ENCODE measurements at places on chromosomes 4 and X.

DNA sequence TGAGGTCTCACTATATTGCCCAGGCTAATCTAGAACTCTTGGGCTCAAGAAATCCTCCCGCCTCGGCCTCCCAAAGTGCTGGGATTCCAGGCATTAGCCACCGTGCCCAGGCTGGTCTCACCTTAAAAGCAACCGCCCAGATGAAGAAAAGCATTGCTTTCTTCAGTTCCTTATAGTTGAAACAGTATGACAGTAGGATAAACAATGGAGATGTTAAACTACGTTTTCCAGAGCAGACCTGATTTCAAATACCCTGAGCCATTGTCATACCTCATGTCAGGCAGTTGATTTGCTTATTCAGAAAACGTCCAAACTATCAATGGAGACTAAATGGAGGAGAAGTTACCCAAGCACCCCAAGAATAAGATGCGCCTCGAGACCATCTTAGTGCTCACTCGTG lies 26.3 kb upstream of the TMEM131L start:
- no peak for DNase-seq

- no peak for DNase-seq
These were observed 1303.4 kb downstream of the TECRL start for GRCh38 chr4:63105839-63106238.

- no peak for DNase-seq
These were observed 15.4 kb upstream of the NFXL1 start for GRCh38 chr4:47929682-47930201.

- DNase-seq: no peak
These were observed 686.1 kb downstream of the GLUD2 start for GRCh38 chrX:121733514-121733913.

GRCh38 chrX:136577552-136577951 lies 45.5 kb downstream of the VGLL1 start:
- peak; percentile 82 for DNase-seq

GRCh38 chr4:176902710-176903323 lies 110.1 kb upstream of the VEGFC start:
- DNase-seq: no peak

GRCh38 chr4:69522554-69522953 lies 26.8 kb upstream of the UGT2B4 start:
- no peak for DNase-seq

DNA sequence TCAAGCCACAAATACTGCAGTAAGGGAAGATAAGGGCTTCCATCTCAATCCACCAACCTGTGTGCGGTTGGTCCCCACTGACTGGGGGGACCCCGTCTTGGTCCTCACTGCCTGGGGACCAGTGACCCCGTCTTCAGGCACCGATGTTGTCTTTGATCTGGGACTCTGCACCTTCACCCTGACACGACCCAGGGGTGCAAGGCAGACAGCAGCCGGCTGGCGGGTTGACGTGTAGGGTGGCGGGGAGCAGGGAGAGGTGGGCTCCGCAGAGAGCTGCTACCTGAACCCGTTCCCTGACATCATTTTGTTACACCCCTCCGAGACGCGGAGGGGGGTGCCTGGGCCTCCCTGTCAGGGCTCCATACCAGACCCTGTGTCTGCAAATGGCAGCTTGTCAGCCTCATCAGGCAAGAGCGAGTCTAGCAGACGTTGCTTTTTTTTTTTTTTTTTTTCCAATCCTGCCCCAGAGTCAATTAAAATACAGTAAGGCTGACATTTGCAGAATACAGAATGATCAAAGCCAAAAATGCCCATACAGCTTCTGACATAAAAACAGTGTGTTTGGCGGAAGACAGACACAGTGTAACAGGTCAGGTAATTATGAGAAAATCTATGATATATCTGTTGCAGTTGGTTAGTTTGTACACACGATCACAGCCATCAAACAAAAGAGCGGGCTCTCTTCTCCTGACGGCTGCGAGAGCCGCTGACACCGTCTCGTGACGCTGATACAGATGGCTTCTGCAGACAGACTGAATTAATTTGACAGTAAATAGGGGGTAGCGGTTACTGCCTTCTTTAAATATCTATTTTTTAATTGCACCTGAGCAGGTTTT lies 118.6 kb downstream of the CRLF2 start:
- DNase-seq: peak; percentile 58

DNA sequence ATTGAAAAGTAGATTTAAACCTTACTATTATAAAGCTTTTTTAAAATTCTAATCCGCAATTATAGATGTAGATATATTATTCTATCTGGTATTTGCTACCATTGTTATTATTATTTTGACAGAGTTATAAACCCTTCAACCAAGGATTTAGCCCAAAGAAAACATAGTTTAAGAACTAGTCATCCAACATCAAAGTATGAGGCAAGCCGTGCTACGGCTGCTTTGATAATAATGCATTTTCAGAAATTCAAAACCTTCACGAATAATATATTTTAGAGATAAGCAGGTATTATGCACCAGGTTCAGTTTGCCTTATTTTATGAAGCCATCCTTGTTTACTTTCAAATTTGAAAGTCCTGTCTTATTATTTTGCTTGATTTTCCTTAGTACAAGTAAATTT lies 1501.7 kb downstream of the RAPGEF2 start:
- no peak for DNase-seq

DNA sequence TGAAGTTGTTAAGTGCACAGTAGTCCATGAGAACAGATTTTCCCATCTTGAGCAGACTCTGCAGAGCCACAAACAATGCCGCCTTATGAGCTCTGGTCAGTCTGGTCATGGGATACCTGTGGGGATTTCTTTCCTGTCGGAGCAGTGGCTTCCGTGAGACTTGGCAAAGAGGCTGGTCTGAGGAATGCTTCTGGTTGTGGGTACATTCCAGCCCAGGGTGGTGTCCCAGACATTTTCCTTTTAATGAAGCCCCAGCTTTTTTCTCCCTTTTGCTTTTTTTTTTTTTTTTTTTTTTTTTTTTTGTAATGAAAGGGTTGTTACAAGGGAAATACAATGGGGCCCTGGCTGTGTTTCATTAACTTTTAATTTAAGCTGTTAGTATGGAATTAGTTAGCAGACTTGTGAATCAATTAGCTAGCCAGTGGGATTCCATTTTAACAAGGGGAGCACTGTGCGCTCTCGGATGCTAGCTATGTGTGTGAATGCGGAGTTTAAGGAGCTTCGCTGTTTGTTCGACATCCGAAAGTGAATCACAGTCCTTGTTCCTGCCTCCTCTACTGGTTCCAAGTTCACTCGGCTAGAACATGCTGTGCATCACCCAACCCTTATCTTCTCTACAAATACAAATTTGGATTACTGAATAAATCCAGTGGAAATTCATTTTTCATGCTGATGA lies 225.1 kb downstream of the CBR4 start:
- no peak for DNase-seq

DNA sequence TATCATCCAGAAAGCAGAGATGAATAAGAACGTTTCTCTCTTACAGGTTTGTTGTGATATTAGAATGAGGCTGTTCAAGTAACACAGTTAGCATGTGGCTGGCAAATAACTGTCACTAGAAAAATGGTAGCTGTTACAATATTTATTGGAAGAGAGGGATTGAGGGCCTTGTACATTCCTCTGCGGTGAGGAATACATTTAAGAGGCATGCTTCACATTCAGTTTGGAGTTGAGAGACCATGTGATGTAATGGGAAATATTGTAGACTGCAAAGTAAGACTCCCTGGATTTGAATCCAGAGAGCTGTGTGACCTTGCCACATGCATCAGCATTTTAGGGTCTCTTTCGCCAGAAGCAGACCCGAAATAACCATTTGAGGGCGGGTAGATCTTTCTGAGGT lies 104.8 kb upstream of the KIT start:
- no peak for DNase-seq

GRCh38 chr4:112830753-112831386 lies 193.9 kb downstream of the LARP7 start:
- no peak for DNase-seq

- no peak for DNase-seq
These were observed 37.4 kb upstream of the NDST3 start for GRCh38 chr4:117996891-117997290.

GRCh38 chr4:157287445-157287844 lies 66.9 kb downstream of the GRIA2 start:
- DNase-seq: no peak

DNA sequence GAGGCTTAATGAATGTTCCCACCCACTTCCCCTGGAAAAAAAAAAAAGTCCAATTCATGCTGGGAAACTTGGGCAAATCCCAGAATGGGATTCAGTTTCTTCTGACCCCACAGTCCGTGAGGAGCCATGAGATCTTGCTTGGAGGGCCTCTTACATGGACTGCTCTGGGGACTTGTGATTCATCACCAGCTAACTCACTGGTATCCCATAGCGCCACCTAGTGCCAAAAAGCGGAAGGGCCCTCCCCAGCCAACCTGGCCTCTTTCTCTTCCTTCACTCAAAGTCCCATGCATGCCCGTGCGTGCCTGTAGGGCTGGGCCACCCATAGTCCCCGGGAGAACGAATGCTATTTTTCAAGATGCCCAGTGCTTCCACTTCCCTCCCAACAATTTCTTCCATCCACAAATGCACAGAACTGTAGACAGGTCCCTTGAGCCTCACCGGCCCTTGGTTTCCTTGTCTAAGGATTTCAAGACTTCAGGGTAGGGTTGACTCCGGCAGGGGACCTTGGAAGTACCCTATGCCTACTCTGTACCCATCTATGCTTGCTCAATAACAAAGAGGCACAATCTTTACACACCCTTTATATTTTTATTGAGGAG lies 5.1 kb downstream of the RTL5 start:
- DNase-seq: peak; percentile 95

DNA sequence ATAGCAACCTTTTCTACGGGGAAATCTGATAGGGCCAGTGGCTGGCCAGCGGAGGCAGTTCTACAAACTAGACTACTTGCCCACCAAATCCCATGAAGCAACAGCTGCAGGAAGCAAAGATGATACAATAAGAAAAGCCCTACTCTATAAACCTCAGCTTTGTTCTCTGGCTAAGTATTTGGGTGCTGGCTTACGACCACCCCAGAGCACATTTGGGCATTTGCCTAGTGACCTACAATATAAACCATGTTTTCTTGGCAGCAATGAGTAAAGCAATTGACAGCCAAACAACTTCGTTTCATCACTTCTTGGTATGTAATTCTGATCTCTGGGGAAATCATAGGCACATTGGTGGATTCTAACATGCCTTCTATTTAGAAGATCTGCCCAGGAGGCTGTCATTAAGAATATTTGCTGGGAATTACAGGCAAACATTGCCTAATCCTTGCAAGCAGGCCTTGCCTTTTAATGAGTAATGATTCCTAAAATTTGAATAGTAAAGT lies 7.5 kb upstream of the LHFPL1 start:
- no peak for DNase-seq

DNA sequence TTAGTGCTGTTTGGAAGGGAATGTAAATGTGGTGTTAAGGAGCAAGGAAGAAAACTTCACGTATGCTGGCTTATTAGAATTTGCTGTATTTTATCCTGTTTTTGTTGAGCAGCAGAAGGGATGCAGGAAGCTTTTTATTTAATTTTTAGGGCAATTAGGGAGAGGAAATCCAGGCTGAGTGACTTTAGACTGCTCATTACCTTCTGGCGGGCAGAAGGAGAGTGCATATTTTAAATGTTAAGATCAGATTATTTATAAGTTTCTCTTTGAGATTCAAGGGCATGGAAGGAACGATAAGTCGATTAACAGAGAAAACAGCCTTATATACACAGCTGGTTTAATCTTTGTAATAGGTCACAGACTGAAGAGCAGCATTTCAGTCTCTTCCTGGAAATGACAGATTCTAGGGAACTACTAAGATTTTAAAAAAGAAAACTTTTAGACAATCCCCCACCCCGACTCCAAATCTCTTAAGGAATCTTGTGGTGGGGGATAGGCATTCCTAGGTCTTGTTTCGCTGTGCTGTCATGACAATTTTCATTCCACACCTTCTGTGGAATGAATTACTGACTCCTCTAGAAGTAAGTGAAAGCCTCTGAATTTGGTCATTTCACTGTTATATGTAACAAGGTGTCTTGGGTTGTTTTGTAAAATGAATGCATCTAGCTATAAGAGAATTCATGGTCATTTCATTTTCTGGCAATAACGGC lies 402.5 kb downstream of the RAPGEF2 start:
- DNase-seq: no peak

GRCh38 chrX:11837437-11837836 lies 79.4 kb downstream of the MSL3 start:
- no peak for DNase-seq

DNA sequence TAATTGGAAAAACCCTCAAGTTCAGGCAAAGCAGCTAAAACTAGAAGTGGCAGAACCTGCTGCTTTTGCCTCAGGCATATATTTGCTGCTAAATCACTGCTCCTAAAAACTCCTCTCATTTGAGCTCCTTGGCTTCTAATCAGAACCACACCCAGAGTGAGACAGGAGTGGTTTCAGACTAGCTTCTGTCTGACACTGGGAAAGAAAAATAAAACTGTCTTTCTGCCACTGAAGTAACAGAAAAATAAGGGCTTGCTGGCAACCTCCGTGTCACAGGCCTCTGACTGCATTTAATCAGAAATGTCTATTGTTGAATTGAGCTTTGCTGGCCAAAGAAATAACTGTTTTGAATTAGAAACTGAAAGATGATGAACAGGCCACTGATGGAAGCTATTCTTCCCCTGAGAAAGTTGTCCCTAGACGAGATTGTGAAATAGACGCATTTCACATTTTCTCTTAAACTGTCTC lies 52.1 kb upstream of the RAP2C start:
- no peak for DNase-seq

DNA sequence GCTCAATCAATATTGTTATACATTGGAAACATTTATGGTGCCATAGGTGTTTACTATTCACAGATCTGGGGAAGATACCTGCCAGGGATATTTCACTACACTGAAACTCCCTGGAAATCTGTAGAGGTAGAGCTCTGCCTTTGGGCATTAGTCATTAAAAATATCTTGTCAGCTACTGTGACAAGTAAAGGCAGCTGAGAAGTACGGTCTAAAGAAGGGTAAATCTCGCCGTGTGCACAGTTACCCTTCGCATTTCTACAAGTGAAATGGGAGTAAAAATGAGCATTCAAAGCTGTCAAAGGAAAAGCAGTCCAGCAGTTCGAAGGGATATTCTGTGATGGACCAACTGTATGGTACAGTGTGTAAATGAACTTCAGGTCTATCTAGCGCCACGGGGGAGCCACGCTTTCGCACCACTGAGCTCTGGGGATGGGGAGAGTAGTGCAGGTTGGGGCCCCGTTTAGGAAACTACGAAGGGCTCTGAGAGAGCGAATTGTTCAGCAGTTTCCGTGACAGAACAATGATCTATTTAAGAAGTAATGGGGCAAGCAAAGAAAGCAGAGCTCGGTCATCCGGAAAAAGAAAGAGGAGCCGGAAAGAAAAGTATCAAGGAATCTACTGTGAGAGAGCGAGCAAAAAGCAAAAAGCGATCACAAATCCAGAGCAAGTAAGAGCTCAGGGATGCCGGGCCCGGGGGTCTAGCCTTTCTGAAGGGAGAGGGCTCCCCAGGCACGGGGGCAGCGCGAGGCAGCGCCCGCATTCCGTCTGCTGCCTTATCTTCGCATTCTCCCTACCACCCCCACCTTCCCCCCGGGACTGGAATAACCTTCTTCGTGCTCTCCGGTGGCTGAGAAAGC lies 646 bp downstream of the TIGD4 start:
- no peak for DNase-seq
